ENCODE measurements at places on chromosomes 7 and 10.

- H3K36me3 ChIP-seq = no peaks in the 10 kb centered on the region
- no peak overlapping the region for H3K27ac ChIP-seq
- no peaks in the 10 kb centered on the region for H3K4me1 ChIP-seq
- DNase-seq = peak; percentile 24
Observed at GRCh38 chr7:41339913-41340676, 362.8 kb downstream of the INHBA start.

GRCh38 chr7:35729061-35729783, 34.3 kb upstream of the HERPUD2 start:
- no peaks in the 10 kb centered on the region for H3K4me1 ChIP-seq
- DNase-seq = no peak
- no peaks in the 10 kb centered on the region for H3K36me3 ChIP-seq

DNA sequence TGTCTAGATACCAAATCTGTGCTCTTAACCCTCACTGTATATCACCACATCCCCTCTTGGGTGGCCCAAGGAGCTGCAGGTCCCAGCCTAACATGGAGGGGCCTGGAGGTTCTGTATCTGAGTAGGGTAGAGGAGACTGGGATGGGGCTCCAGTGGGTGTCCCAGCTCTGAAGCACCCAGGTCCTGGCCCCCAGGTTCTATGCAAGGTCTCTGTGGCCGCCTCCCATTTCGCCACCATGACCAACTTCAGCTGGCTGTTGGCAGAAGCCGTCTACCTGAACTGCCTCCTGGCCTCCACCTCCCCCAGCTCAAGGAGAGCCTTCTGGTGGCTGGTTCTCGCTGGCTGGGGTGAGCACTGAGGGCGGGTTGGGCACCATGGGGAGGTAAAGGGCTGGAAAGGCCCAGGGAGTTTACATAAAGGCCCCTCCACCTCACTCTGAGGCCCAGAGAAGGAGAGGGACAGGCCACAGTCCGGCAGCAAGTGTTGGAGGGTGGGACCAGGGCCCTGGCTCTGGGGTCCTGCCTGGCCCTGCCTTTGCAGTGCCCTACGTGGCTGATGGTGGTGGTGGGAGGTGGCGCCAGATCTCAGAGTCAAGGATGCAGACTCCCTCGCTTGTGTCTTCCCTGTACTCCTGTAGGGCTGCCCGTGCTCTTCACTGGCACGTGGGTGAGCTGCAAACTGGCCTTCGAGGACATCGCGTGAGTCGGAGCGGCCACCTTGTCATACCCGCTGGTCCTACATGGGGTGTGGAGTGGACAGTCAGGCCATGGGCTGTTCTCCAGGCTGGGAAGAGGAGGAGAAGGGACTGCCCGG, 10.2 kb downstream of the GHRHR start:
- no peak for DNase-seq
- H3K27me3 ChIP-seq = peaks cover 61% of the 10 kb centered on the region

DNA sequence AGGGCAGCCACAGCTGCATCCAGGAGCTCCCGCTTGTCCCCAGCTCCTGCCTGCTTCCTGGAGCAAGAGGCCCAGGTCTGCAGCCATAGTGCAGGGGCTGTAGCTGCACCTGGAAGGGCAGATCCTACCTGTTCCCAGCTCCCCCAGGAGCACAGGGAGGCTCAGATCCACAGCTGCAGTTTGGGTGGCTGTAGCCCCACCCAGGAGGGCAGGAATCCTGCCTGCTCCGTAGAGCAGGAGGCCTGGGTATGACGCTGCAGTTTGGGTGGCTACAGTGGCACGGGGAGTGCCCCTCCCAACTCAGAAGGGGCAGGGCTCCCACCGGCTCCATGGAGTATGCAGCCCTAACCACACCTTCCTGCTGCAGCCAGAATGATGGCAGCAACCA, 26.7 kb upstream of the CDCA7L start:
- peaks cover 3% of the 10 kb centered on the region for H3K4me1 ChIP-seq
- H3K36me3 ChIP-seq = peaks cover 3% of the 10 kb centered on the region
- H3K27me3 ChIP-seq = no peaks in the 10 kb centered on the region
- no peak overlapping the region for H3K4me3 ChIP-seq
- H3K27ac ChIP-seq = no peak overlapping the region
- no peak for DNase-seq

GRCh38 chr10:122468926-122469781, 7.8 kb downstream of the HTRA1 start:
- no peaks in the 10 kb centered on the region for H3K27me3 ChIP-seq
- H3K4me1 ChIP-seq = peaks cover 6% of the 10 kb centered on the region
- H3K4me3 ChIP-seq = peak overlapping the region; percentile 49
- DNase-seq = peak; percentile 99
- H3K36me3 ChIP-seq = peaks cover 3% of the 10 kb centered on the region

- no peaks in the 10 kb centered on the region for H3K27me3 ChIP-seq
- no peak overlapping the region for H3K4me3 ChIP-seq
- no peak for DNase-seq
- peaks cover 8% of the 10 kb centered on the region for H3K4me1 ChIP-seq
- H3K27ac ChIP-seq = no peak overlapping the region
Observed at GRCh38 chr7:123724817-123725253, 24.0 kb downstream of the WASL start.

DNA sequence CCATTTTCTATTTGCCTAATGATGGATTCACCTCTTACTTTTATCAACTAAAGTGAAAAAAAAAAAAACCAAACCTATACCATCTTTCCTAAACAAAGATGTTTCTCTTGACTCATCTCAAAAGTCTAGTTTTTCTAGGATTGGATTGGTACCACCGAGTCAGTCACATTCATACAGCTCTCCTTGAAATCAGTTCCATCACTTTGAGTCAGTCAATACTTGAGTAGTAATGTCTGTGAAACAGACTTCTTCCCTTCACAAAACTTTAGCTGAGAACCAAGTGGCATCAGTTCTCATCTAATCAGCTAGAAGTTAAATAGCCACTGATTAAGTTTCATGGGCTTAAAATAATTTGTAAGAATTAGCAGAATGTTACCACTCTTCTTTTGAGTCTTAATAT, 13.3 kb downstream of the CDK6 start:
- H3K4me1 ChIP-seq = peaks cover 3% of the 10 kb centered on the region
- no peak overlapping the region for H3K4me3 ChIP-seq
- no peaks in the 10 kb centered on the region for H3K36me3 ChIP-seq
- no peaks in the 10 kb centered on the region for H3K27me3 ChIP-seq
- no peak overlapping the region for H3K27ac ChIP-seq

DNA sequence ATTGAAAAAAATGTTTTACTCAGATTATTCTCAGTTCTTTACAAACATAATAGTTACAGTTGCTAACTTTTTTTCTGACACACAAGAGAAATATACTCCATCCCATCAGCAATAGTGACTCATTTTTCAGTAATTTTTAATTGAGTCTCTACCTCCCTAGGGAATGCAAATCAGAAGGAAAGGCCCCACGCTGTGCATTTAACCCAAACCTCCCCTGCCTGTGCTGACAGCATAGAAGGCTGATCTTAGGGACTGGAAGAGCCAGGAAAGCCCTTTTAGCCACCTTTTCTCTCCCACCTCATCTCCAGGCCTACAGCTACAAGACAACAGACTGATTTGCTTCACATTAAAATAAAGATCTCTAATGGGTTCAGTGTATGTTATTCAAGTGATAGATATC, 24.7 kb upstream of the PIK3CG start:
- peaks cover 4% of the 10 kb centered on the region for H3K27me3 ChIP-seq
- DNase-seq = peak; percentile 60
- no peak overlapping the region for H3K27ac ChIP-seq
- peaks cover 10% of the 10 kb centered on the region for H3K4me1 ChIP-seq

DNA sequence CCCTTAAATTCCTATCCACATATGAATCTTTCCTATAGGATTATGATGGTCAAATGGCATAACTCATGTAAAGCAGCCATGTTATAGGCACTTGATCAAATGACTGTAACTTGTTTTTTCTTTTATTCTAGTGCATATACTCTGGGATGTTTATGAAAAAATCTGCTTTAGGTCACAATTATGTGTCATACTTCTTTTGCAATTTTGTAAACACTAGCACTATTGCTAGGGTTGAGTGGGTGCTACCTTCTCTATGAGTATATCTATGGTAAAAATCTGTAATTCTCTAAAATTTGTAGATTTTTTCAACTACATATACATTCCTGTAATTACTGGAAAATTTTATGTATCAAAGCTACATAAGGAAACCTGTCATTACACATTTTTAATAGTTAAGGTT, 50.0 kb downstream of the HGF start:
- H3K4me3 ChIP-seq = no peak overlapping the region
- no peaks in the 10 kb centered on the region for H3K27me3 ChIP-seq
- no peaks in the 10 kb centered on the region for H3K36me3 ChIP-seq
- DNase-seq = no peak

All from mesenchymal stem cell (in vitro differentiated cells and primary cell).